ENCODE measurements at places on chromosomes 2 and 18.

GRCh38 chr18:49476664-49477411, 10.2 kb downstream of the C18orf32 start:
- DNase-seq: no peak

GRCh38 chr2:88003074-88003755, 13.1 kb downstream of the RNU2-63P start:
- no peak for DNase-seq

DNA sequence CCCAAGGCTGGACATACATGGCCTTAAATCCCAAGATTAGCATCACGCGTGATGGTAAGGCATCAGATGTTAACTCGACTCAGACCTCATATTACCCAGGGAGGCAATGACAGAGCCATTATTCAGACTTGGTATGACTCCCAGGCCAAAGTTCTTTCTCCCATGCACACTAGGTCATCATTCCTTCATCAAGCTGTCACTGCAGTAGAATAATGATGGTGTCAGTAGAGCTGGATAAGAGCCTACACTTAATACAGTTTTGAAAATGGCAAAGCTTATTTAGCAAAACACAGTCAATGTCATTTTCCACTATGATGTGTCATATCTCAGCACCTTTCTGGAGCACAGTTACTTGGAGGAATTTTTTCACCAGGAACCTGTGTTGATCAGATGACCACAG, 663.3 kb downstream of the SUCLG1 start:
- DNase-seq: no peak

GRCh38 chr18:42048158-42048557, 93.1 kb downstream of the PIK3C3 start:
- no peak for DNase-seq

DNA sequence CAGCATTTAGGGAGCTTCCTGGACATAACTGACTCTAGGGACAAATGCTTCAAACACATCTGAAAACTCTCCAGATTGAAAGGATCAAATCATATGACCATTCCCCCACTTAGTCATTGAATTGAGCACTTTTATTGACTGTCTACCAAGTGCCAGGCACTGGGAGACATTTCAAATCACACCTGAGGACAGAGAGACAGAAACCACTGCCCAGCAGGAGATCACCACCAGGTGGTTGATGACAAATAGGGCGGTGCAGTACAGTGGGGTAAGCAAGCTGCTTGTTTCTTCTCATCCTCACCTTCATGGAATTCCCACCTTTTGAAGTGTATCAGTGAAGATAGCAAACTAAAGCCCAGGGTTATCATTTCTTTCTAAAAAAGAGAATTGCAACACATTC, 19.0 kb upstream of the CXCR4 start:
- DNase-seq: no peak

- DNase-seq: no peak
Measured at GRCh38 chr2:104866122-104866864, 12.4 kb downstream of the POU3F3 start.

- DNase-seq: no peak
Measured at GRCh38 chr18:32301976-32302743, 112.3 kb downstream of the MEP1B start.

DNA sequence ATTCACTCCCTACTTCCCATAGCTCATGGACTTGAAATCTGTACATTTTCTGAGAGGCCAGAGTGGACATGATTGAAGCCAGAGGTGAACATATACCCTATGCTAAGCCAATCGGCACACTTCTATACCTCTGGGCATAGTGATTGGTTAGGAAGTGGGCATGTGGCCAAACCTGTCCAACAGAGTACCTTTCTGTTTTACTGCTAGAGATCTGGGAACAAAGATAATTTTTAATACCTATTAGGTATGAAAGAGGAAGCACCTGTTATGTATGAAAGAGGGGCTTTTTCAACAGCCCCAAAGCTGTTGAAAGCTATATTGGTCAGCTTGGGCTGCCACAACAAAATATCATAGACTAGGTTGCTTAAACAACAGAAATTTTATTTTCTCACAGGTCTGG, 27.7 kb downstream of the METTL8 start:
- DNase-seq: no peak

DNA sequence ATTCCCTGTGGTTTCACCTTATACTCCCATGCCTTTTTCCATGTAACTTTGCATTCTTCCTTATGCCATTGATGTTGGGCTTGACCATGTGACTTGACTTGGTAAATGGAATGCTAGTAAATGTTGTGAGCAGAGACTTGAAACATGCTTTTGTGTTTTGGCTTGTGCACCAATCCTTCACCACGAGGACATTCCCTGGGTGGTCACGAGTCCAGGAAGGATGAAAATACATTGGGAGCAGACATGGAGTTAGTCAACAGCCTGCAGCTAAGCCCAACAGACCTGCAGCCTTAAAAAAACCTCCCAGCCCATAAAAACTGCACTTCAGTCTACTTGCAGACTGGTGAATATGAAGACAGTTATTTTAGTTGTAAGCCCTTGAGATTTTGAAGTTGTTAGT, 116.5 kb upstream of the SPATS2L start:
- no peak for DNase-seq

DNA sequence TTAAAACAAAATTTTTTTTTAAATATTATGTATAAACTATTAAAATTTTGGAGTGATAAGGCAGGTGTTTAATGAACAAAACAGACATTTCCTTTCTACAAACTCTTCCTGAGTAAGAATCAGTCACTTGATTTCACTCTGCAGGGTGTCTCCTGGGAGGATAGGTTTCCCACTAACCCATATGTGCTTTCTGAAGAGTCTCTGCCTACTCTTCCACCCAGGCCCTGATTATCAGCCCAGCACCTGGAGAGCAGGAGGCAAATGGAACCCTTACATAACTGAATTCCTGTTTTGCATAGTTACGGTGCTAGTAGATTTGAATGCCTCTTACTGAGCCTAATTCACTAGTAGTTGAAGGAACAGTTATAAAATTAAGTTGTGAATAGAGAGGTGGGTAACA, 1718.6 kb downstream of the SUCLG1 start:
- no peak for DNase-seq

DNA sequence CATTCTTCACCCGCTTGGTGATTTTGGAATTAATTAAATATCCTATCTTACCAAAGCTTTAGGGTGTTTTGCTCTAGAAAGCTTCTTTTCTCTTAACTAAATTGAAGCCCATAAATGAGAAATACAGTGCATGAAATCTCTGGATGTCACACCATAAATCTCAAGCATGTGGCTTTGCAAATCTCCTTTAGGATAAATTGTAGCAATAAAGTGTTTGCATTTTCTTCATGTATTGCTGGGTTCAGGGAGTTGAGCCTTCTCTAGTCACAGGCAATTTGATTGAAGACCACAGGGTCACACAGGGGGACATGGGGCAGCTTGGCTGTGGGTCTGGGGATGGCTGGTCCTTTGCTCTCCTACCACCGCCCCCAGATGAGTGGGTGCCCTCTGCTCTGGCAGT, 364.2 kb downstream of the CLIP4 start:
- no peak for DNase-seq

GRCh38 chr2:144596073-144596871, 76.4 kb upstream of the ZEB2 start:
- no peak for DNase-seq

DNA sequence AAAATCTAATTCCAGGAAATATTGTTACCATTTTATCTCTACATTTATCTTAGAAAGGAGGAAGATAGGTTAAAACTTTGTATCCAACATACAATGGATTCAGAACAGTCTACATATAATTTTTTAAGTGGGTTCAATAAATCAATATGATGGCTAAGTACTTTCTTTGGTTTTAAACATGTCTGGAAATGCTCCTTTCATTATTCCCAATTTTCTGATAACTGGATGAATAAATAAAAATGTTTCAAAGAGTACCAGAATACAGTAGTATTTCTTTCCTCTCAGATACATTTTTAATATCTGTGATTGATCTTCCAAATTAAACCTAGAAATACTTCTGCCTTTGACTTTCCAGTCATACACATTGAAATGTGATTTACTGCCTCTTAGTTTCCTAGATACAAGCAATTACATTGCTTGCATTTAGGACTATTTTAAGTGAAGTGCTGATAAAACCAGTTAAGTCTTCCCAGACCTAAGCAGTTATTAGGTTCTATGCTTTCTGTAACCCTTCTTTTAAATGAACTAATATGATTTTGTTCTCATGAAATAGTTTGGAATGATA, 283.5 kb downstream of the CCDC178 start:
- DNase-seq: no peak

GRCh38 chr2:218192902-218193430, 24.0 kb upstream of the ARPC2 start:
- no peak for DNase-seq

DNA sequence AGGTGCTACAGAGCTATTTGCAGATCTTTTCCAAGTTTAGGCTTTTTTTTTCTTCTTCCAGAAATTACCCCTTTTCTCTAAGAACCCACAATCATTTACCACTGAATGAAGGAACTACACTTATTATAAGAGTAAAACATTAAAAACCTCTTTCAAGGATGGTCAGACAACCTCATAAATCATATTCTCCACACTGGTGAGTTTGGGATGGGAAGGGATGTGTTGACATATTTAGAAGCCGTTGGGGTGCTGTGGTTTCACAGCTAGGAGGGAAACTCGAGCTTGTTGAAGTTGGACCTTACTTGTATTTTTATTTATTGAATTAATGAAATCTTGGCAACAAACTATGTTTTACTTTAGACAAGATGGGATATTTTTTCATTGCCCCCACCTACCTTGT, 289.4 kb upstream of the MEIS1 start:
- DNase-seq: no peak

- no peak for DNase-seq
Measured at GRCh38 chr2:7450188-7450832, 533.1 kb downstream of the RNF144A start.

- no peak for DNase-seq
Measured at GRCh38 chr2:39781697-39782096, 2.6 kb upstream of the THUMPD2 start.

DNA sequence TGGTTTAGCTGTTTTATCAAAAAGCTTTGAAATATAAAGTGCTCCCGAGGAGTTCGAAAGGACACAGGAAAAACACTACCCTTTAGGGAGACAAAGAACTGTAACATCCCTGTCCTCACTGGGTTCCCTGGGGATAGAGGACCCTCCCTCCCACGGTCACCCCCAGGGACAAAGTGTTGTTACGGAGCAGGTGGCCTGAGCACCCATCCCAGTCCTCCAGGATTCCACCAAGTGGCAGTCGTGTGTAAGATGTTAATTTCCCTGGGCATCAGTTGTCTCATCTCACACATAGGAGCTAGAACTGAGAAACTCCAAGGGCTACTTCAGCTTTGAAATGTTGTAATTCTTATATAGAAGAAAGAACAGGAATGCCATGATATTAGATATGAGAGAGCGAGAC, 137.7 kb downstream of the ALK start:
- DNase-seq: no peak
